ENCODE measurements at places on chromosomes 1 and 21.

- peak; percentile 72 for DNase-seq
Observed at GRCh38 chr21:38289705-38290485, 33.1 kb downstream of the KCNJ15 start.

DNA sequence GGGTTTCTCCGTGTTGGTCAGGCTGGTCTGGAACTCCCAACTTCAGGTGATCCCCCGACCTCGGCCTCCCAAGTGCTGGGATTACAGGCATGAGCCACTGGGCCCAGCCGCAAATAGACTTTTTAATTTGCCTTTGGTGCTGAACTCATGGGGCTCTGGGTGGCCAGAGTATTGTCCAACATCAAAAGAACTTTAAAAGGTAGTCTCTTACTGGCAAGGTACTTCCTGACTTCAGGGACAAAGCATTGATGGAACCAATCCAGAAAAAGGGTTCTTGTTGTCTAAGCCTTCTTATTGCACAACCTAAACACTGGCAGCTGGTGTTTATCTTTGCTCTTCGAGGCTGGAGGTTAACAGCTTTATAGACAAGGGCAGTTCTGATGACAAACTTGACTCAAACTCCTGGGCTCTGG, 3.8 kb upstream of the KTI12 start:
- no peak for DNase-seq

- DNase-seq: no peak
Observed at GRCh38 chr1:55689800-55690199, 474.6 kb upstream of the USP24 start.

DNA sequence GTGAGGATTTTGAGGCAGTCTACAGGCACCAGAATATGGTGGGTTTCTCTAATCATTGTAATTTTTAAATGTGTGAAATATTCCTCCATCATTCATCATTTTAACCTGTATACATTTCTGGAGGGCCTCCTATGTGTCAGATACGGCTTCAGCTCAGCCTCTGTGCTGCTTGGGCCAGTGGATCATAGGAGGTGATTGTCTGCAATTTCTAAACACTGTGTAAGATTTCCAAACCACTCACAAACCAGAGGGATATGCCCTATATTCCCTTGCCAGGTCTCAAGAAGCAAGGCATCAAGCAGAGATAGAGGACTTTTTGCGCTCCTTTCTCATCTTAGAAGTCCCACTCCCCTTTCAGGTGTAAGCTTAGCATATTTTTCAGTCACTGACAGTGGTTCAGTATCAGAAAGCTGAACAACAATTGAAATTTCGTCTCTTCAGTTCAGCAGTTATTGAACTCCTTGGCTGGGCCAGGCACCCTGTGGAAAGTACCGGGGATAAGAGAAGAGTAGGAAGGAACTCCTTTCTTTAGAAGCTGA, 190.9 kb downstream of the NFIA start:
- DNase-seq: no peak

- no peak for DNase-seq
Observed at GRCh38 chr1:66980745-66981367, 56.1 kb downstream of the MIER1 start.

GRCh38 chr1:153513023-153513422, 22.8 kb downstream of the S100A6 start:
- no peak for DNase-seq
